ENCODE measurements at places on chromosomes 6 and 20.

DNA sequence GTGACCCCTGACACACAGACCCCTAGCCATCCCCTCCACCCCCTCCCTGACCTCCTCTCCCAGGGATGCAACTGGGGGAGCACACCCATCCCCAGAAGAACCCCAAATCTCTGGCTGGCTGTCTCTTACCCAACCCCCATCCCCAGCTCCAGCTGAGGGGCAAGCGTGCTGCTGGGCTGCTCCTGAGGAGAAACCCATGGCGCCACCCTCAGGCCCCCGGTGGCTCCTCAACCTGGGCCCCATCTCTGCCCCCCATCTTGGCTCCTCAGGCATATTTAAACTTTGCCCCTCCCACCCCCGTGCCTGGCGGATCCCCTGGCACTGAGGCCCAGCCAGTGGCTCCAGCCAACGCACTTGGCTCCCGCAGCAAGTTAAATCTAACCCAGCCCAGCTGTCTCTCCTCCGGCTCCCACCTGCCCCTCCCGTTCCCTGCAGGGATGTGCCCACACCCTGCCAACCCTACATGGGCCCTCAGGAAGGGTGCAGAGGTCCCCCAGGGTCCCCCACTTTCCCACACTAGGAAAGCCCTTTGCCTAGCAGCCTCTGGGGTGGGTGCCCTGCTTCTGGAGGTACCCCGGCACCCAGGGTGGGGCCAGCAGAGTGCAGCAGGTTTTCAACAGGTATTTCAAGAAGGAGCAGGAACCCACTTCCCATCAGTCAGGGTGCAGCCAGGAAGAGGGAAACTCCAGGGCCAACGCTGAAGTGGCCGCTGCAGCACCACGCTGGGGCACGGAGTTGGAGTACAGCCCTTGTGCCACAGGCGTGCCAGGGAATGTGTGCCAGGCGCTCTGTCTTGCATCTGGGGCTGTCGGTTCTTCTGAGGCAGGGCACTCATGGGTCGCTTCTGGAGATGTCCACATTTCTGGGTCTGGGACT is 5.3 kb upstream of the OSBPL2 start:
- no peak for DNase-seq

DNA sequence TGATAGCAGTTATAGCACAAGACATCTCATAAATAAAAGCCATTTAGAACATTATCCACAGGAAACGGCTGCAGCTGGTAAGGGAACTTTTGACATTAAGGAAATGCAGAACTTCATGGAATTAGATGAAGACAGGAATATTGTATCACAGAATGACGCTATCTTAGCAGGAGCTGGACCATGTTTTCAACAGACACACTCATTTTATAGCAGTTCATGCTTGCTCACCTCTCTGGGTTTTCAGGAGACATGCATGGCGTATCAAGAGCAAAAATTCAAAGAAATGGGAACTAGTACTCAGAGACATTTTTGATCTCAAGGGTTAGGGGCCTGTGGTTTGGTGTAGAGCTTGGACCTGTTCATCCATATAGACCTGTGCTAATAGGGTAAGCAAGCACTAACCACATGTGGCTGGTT is 125.0 kb downstream of the FYN start:
- no peak for DNase-seq

DNA sequence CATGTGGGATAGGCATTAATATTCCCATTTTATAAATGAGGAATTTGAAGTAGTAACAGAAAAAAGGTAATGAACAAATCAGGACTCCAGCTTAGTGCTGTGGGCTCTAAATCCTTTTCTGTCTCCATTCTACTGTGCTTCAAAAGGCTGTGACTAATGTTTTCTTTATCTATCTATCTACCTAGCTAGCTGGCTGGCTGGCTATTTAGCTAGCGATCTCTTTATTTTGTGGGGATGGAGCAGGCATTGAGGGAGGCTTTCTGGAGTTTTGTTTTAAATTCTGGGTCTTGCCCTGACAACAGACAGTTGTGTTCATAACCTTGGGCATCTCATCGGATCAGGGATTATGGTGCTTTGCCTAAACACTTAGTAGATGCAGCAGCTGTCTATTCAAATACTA is 139.2 kb downstream of the SOX4 start:
- no peak for DNase-seq

DNA sequence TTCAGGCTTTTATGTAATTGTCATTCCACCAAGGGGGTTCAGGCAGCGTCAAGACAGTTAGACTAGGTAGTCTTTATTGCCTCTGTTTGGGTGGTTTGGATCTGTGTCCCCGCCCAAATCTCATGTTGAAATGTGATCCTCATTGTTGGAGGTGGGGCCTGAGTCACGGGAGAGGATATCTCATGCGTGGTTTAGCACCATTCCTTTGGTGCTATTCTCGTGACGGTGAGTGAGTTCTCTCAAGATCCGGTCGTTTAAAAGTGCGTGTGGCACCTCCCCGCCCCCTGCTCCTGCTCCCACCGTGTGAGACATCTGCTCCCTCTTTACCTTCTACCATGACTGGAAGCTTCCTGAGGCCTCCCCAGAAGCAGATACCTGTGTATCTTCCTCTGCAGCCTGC is 51.3 kb upstream of the FOXC1 start:
- DNase-seq, result no peak

DNA sequence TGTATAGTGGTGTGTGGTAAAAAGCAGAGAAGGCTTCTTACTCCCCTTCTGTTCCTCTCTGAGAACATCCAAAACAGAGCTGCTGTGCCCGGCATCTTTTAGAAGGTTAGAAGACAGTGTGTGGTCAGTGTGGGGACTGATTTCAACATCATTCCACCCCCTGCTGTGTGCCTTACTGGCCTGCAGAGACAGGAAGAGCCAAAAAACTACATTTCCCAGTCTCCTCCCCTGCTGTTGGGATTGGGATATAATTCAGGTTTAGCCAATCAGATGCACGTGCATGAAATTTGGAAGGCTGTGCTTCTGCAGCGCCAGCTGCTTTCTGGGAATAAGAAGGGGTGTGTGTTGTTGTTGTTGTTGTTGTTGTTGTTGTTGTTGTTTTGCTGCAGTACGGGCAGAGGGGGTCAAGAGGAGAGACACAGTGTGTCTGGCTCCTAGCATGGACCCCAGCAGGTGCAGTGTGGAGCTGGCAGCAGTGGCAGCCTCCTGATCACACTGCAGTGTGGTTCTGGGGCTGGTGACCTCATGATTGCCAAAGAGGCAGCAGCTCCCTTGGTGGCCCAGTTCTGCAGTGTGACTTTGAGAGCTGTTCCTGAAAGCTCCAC is 74.7 kb downstream of the MRPL14 start:
- DNase-seq, result no peak

- no peak for DNase-seq
Measured at GRCh38 chr6:15755526-15755925, 92.7 kb upstream of the DTNBP1 start.

- DNase-seq, result no peak
Measured at GRCh38 chr6:15626878-15627674, 35.8 kb downstream of the DTNBP1 start.

- no peak for DNase-seq
Measured at GRCh38 chr6:75922226-75922625, 150.2 kb downstream of the IMPG1 start.

- DNase-seq, result no peak
Measured at GRCh38 chr6:21494505-21494904, 99.0 kb upstream of the SOX4 start.

GRCh38 chr20:57291003-57291402 is 24.6 kb upstream of the BMP7 start:
- no peak for DNase-seq

DNA sequence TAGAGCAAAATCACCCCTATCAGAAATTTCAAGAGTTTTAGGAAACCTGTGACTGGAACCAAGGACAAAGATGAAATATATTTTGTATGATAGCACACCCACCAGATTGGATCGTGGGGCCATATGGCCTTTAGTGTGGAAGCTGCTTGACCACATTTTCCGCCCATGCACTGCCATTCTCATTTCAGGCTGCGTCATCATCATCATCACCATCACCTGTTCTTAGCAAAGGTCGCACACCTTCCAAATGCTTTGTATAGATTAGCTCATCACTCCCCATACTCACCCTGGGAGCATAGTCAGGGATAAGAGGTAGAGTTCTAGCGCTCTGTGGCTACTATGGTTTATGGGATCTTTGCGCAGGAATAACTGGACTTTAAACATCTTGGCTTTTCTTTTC is 185.7 kb downstream of the MTHFD1L start:
- no peak for DNase-seq

- no peak for DNase-seq
Measured at GRCh38 chr6:135743476-135743875, 108.0 kb upstream of the PDE7B start.

GRCh38 chr6:157283900-157284737 is 39.2 kb downstream of the TMEM242 start:
- no peak for DNase-seq

- no peak for DNase-seq
Measured at GRCh38 chr6:75743971-75744370, 5.1 kb upstream of the MYO6 start.

DNA sequence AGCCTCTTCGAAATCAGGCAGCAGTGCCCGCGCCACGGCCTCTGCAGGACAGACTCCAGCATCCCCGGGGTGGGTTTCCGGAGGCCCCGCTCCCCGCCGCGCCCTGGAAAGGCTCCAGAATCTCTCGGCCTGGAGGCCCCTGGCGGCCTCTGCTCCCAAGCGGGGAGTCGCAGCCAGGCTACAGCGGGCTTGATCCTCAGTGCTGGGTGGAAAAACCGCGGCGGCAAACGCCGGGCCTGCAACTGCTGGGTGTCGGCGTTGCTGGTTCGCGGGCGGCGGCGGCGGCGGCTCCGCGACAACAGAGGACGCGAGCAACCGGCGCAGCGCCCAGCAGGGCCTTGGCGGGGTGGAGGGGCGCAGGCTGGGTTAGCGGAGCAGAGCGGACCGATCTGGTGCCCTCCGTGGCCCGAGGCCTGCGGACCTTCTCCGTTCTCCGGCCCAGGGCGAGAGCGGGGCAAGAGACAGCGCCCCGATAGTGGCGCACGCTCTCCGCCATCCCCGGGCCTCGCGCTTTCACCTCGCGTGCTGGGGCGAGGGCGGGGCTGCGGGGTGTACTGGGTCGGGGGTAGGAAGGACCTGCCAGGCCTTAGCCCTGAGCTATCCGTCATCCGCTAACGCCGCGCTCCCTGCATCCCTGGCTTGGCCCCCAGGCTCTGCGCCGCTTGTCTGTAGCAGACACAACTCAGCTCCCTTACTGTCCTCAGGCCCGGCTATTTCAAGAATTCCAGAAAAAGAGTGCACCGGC is 3.4 kb upstream of the ZNF292 start:
- peak; percentile 87 for DNase-seq

GRCh38 chr6:75101896-75102295 is 104.0 kb downstream of the COL12A1 start:
- no peak for DNase-seq

DNA sequence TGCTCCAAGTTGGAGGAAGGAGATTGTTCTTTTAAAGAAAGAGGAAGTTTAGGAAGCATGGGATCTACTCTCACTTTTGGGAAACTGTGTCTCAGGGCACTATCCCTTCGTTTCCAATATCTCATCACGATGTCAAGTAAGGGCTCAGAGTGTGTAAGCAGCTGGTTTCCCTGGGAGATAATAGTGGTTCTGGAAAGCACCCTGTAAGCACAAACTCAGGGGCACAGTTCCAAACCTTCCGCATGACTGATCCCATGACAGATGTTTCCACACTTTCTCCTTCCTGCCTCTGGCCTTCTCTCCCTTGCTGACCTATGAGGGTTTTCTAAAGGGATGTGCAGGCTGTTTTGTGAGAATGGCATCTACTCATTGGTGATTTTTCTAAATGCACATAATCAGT is 33.9 kb downstream of the ADTRP start:
- no peak for DNase-seq

GRCh38 chr6:3940703-3941102 is 91.5 kb downstream of the FAM50B start:
- DNase-seq, result no peak

GRCh38 chr20:6519556-6519955 is 247.9 kb upstream of the BMP2 start:
- DNase-seq, result no peak
